Caco-2 (cell line): ENCODE measurements at places on chromosomes 7 and 10. TPM values are rescaled to one million over a fixed set of nuclear protein-coding genes. Genes with fewer than 3 reads are reported as not detected.

- no peak overlapping the region for H3K4me3 ChIP-seq
- H3K27ac ChIP-seq, result no peak overlapping the region
- no peak for DNase-seq
- H3K4me1 ChIP-seq, result no peaks in the 10 kb centered on the region
- H3K36me3 ChIP-seq, result no peaks in the 10 kb centered on the region
These were observed 74.0 kb downstream of the FAM241B start for GRCh38 chr10:69703766-69704630.

The SORCS3 gene
- total RNA-seq, result 0.18 and 0.23 TPM in 2 replicates

- H3K36me3 ChIP-seq, result no peaks in the 10 kb centered on the region
- peak overlapping the region; percentile 75 for H3K27ac ChIP-seq
- peaks cover 23% of the 10 kb centered on the region for H3K4me1 ChIP-seq
- H3K27me3 ChIP-seq, result no peaks in the 10 kb centered on the region
- DNase-seq, result peak; percentile 66
These were observed 44.9 kb downstream of the BAMBI start for GRCh38 chr10:28722065-28722803.

The HOXA13 gene
- 0.68 and 1.3 TPM in 2 replicates for total RNA-seq

The RPEL1 gene
- total RNA-seq, result 0.21 TPM in 1 of 2 replicates, not detected in the other

GRCh38 chr10:110915035-110915434 is 3.9 kb downstream of the BBIP1 start:
- H3K36me3 ChIP-seq, result no peaks in the 10 kb centered on the region
- no peaks in the 10 kb centered on the region for H3K27me3 ChIP-seq
- H3K27ac ChIP-seq, result no peak overlapping the region
- H3K4me3 ChIP-seq, result no peak overlapping the region
- 0 out of 2 replicates have a peak, but pooled peaks cover 4% of the 10 kb centered on the region for H3K4me1 ChIP-seq

DNA sequence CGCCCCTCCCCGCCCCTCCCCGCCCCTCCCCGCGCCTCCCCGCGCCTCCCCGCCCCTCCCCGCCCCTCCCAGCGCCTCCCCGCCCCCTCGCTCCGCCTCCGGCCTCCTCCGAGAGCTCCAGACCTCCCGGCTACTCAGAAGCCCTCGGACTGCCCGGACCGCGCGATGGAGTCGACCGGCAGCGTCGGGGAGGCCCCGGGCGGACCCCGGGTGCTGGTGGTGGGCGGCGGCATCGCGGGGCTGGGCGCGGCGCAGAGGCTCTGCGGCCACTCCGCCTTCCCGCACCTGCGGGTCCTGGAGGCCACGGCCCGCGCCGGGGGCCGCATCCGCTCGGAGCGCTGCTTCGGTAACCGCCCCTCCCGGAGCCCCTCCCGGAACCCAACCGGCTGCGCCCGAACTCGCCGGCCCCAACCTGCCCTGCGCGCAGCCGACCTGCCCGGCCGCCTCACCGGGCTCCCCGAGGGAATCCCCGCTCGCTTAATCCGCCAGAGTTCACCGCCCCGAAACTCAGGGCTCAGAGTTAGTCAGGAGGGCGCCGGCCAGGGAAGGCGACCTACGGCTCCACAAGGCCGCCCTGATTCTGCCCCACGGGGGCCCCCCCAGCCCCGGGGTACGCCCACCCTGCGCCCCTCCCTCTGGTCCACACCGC is at the start of gene PAOX:
TSS of gene PAOX (plus strand) at position 111 of the 649 bp plus-strand sequence. CDS start at position 166, 55 bp downstream.
- DNase-seq, result peak; percentile 83
- peaks cover 9% of the 10 kb centered on the region for H3K4me1 ChIP-seq

The JMJD1C gene
- 89.7 and 95.7 TPM in 2 replicates for total RNA-seq

The TYW1B gene
- total RNA-seq, result 10.0 and 12.8 TPM in 2 replicates

- H3K4me1 ChIP-seq, result no peaks in the 10 kb centered on the region
- no peaks in the 10 kb centered on the region for H3K36me3 ChIP-seq
- no peak overlapping the region for H3K27ac ChIP-seq
- H3K4me3 ChIP-seq, result no peak overlapping the region
- H3K27me3 ChIP-seq, result no peaks in the 10 kb centered on the region; the same call in 1 of the 2 replicates
- no peak for DNase-seq
These were observed 62.5 kb upstream of the RAPGEF5 start for GRCh38 chr7:22419488-22419887.

GRCh38 chr10:42987575-42987974 is 89.3 kb upstream of the RET start:
- no peaks in the 10 kb centered on the region for H3K4me1 ChIP-seq
- H3K27me3 ChIP-seq, result no peaks in the 10 kb centered on the region
- no peak overlapping the region for H3K27ac ChIP-seq
- no peak overlapping the region for H3K4me3 ChIP-seq

DNA sequence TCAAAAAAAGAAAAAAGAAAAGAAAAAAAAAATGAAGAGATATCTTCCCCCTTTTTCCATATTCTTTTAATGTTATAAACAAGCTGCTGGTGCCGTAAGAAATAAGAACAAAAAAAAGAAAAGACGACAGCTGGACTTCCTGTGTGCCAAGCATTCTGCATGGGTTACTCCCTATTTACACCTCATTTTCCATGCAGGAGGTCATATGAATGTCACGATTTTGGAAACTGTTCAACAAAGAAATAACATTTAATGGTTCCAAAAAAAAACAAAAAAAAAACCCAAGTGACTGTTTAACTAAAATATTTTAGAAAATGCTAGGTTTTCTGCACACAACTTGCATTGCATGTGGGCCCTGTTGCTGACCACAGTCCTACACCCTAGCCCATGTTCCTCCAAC is 159.3 kb downstream of the TNS3 start:
- H3K36me3 ChIP-seq, result peaks cover 19% of the 10 kb centered on the region
- no peak overlapping the region for H3K4me3 ChIP-seq
- H3K27ac ChIP-seq, result no peak overlapping the region
- DNase-seq, result no peak
- H3K27me3 ChIP-seq, result no peaks in the 10 kb centered on the region

The ZCWPW1 gene
- total RNA-seq, result 3.4 and 4.4 TPM in 2 replicates

GRCh38 chr7:50308532-50309385 is 4.2 kb downstream of the IKZF1 start:
- DNase-seq, result no peak
- no peak overlapping the region for H3K27ac ChIP-seq
- H3K4me1 ChIP-seq, result no peaks in the 10 kb centered on the region
- no peaks in the 10 kb centered on the region for H3K36me3 ChIP-seq
- H3K27me3 ChIP-seq, result no peaks in the 10 kb centered on the region; the same call in 1 of the 2 replicates

DNA sequence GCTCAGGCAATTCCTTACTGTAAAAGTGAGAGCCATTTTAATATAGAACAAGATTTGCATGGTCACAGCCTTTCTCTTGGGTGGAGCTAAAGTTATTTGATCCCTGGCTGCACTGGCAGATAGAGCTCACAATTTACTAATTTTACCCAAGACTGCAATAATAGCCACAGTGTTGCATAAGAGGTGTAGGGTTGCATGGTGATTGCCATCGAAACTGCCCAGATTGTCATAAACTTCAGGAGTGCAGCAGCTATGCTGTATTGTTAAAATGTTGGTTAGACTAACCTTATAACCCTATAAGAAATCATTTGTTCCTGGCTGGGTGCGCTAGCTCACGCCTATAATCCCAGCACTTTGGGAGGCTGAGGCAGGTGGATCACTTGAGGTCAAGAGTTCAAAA is 50.0 kb downstream of the VCL start:
- H3K4me3 ChIP-seq, result no peak overlapping the region
- peaks cover 43% of the 10 kb centered on the region for H3K4me1 ChIP-seq
- DNase-seq, result no peak
- no peaks in the 10 kb centered on the region for H3K27me3 ChIP-seq
- H3K27ac ChIP-seq, result no peak overlapping the region
- H3K36me3 ChIP-seq, result no peaks in the 10 kb centered on the region; the same call in 1 of the 2 replicates

DNA sequence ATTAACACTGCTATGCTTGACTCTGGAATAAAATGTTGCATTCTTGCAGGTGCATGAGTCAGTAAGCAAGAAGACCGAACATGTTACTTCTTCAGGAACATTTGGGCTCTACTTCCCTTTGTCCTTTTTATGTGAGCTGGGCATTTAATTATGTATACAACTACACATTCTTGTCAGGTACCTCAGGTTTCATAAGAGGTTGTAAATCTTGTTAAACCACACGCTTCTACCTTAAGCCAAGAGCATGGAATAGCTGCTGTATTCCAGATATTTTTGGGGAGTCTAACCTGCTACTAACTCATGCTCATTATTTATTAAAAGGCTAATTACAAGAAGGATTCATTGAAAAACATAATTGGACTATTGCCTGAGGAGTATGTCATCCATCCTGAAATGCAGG is 414.2 kb upstream of the KLF6 start:
- no peaks in the 10 kb centered on the region for H3K27me3 ChIP-seq
- no peaks in the 10 kb centered on the region for H3K36me3 ChIP-seq
- no peaks in the 10 kb centered on the region for H3K4me1 ChIP-seq
- H3K27ac ChIP-seq, result no peak overlapping the region
- H3K4me3 ChIP-seq, result no peak overlapping the region

GRCh38 chr10:100740476-100741377 is 4.7 kb upstream of the PAX2 start:
- H3K27ac ChIP-seq, result no peak overlapping the region
- H3K36me3 ChIP-seq, result no peaks in the 10 kb centered on the region
- H3K4me3 ChIP-seq, result no peak overlapping the region
- peaks cover 33% of the 10 kb centered on the region for H3K4me1 ChIP-seq
- DNase-seq, result no peak

- no peak overlapping the region for H3K4me3 ChIP-seq
- no peak overlapping the region for H3K27ac ChIP-seq
- no peak for DNase-seq
These were observed 100.2 kb upstream of the PRSS58 start for GRCh38 chr7:142357953-142358520.

DNA sequence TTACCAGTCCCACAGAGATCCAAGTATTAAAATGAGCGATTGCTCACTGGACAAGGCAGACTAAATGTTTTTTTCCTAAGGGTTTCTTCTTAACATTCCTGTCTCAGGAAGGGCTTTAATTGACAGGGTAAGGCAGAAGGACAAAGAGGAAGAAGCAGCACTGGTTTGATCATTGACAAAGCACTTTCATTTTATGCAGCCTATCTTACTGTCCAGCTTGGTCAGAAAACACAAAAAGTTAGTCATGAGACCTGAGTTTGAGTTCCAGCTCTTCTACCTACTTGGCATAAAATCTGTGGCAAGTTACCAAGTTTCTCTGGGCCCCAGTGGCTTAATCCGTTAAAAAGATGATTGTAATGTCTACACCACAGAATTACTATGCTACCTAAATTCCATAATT is 458.5 kb downstream of the GFRA1 start:
- H3K4me1 ChIP-seq, result no peaks in the 10 kb centered on the region
- no peak for DNase-seq
- no peak overlapping the region for H3K27ac ChIP-seq
- no peak overlapping the region for H3K4me3 ChIP-seq
- H3K27me3 ChIP-seq, result no peaks in the 10 kb centered on the region

The SMARCD3 gene
- 20.2 and 27.8 TPM in 2 replicates for total RNA-seq

DNA sequence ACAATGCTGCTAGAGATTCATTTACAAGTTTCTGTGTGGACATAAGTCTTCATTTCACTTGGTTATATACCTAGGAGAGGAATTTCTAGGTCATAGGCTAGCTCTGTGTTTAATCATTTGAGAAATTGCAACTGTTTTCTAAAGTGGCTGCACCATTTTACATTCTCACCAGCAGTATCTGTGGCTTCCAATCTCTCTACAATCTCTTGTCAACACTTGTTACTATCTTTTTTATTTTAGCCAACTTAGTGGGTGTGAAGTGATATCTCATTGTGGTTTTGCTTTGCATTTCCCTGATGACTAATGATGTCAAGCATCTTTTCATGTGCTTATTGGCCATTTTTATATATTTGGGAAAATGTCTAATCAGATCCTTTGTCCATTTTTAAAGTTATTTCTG is 53.0 kb upstream of the DRGX start:
- no peak overlapping the region for H3K4me3 ChIP-seq
- H3K27ac ChIP-seq, result no peak overlapping the region
- H3K4me1 ChIP-seq, result no peaks in the 10 kb centered on the region
- DNase-seq, result no peak
- H3K27me3 ChIP-seq, result no peaks in the 10 kb centered on the region

DNA sequence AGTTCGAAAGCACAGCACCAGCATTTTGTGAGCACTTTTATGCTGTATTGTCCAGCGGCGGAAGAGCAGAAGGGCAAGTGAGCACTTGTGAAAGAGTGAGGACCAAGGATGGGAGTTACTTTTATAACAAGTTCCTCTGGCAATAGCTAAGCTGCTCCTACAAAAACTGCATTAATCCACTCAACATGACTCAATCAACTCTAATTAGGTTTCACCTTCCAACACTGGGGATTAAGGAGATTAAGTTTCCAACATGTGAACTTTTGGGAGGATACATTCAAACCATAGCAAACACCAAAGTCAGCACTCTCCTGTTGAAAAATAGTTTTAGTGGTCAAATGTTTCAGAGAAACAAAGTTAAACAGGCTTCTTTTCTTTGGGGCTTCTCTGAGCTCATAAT is 844.5 kb downstream of the REEP3 start:
- H3K4me1 ChIP-seq, result peaks cover 13% of the 10 kb centered on the region
- no peak overlapping the region for H3K27ac ChIP-seq
- DNase-seq, result no peak
- H3K27me3 ChIP-seq, result no peaks in the 10 kb centered on the region
- H3K36me3 ChIP-seq, result no peaks in the 10 kb centered on the region; the same call in 1 of the 2 replicates
- H3K4me3 ChIP-seq, result no peak overlapping the region

DNA sequence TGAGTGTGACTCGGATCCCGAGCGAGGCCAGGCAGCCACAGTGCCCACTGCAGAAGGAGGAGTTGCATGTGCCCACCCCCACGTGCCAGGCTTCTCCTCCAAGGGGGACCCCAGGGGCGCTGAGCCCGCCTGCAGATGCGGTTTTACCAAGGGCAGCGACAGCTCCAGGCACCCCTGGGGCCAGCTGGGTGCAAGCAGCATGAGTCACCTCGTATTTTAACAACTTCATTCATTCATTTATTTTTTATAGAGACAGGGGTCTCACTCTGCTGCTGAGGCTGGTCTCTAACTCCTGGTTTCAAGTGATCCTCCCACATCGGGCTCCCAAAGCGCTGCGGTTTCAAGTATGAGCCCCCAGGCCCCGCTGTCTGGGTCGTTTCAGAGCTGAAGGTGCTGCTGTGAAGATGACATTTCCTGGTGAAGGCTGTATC is 1.3 kb upstream of the FOXL3 start:
- H3K4me1 ChIP-seq, result peaks cover 22% of the 10 kb centered on the region
- no peak for DNase-seq
- no peaks in the 10 kb centered on the region for H3K36me3 ChIP-seq
- no peaks in the 10 kb centered on the region for H3K27me3 ChIP-seq
- H3K4me3 ChIP-seq, result no peak overlapping the region

- no peak overlapping the region for H3K27ac ChIP-seq
- H3K27me3 ChIP-seq, result no peaks in the 10 kb centered on the region
- no peaks in the 10 kb centered on the region for H3K36me3 ChIP-seq
- H3K4me3 ChIP-seq, result no peak overlapping the region
- no peaks in the 10 kb centered on the region for H3K4me1 ChIP-seq
- DNase-seq, result no peak
These were observed 8.2 kb downstream of the COL26A1 start for GRCh38 chr7:101370836-101371235.

The PCGF6 gene
- 20.4 and 21.6 TPM in 2 replicates for total RNA-seq

DNA sequence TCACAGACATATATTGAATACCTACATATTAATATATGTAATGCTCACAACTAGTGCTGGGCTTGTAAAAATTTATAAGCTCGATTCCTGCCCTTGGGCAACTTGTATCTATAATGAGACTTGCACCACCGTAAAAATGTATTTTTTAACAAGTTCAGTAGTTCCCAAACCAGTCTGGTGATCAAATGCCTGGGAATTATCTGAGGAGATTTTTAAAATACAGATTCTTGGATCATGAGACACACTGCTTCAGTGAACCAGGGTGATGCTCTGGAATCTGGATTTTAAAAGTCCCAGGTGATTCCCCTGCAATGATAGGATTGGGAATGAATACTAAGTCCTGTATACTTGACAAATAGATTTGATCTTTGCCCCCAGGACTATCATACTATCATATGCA is 4.3 kb upstream of the MICU1 start:
- no peaks in the 10 kb centered on the region for H3K27me3 ChIP-seq
- H3K4me3 ChIP-seq, result no peak overlapping the region
- peaks cover 5% of the 10 kb centered on the region; the same call in 1 of the 2 replicates for H3K4me1 ChIP-seq
- DNase-seq, result no peak
- H3K27ac ChIP-seq, result no peak overlapping the region
- no peaks in the 10 kb centered on the region for H3K36me3 ChIP-seq

The SH2D4B gene
- total RNA-seq, result 0.09 and 0.23 TPM in 2 replicates

The UMAD1 gene
- 20.0 and 20.3 TPM in 2 replicates for total RNA-seq

The CYP3A4 gene
- not detected in 2 replicates for total RNA-seq
